ENCODE measurements at places on chromosomes 2 and 18.

DNA sequence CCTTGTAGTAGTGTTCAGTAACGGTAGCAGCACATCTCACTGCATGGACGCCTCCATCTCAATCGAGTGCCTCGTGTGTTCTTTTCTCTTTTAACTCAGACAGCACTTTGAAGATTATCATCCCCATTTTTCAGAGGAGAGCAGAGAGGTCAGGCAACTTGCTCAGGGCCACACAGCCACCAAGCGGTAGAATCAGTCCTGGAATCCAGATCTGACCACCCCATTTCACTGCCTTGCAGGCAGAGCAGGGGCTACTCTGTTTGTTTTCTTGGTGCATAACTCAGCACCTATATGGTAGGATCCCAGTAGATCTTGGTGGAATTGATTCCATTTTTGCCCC, 129.5 kb downstream of the SMAD7 start:
- DNase-seq: no peak

- DNase-seq: no peak
Measured at GRCh38 chr2:18829976-18830375, 240.6 kb upstream of the NT5C1B start.

DNA sequence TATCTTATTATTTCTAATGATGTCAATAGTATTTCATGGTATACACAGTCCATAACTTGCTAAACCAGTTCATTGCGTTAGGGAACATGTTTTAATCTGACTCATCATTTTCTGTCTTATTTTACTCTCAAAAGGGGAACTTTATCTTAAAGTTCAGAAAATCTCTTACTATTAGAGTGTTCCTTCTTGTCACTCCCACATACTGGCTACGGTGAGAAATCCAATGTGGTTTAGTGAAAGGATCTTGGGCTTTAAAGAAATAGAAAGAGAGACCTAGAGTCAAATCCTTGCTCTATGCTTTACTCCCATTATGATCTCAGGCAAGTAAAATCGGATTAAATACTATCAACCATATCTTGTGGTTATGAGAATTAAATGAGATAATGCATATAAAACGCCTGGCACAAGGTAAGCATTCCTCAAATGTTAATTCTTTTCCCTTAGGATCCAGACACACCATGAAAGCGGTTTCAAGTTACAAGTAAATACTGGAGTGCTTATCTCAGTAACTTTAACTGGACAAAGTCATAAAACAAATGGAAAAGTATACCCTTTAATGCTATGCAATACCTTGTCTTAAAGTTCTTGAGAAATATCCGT, 576.0 kb downstream of the ARHGAP15 start:
- peak; percentile 54 for DNase-seq

- DNase-seq: no peak
Measured at GRCh38 chr2:46328291-46328690, 31.1 kb downstream of the EPAS1 start.

DNA sequence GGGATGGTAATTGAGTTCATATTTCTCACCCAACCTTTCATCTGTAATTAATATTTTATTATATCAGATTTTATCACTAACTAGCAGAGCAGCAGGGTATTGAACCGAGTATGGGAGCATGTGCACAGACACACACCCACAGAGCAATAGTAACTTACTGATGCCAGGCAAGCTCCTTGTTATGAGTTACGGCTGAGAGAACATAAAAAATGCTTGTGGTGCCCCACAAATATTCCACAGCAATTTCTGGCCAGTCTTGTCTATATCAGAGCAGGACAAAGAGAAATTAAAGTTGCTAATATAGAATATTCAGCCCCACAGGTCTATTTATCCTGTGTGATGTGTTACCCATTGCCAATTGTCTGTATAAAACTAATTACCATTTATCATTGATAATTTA, 501.8 kb upstream of the RAB12 start:
- peak; percentile 64 for DNase-seq

DNA sequence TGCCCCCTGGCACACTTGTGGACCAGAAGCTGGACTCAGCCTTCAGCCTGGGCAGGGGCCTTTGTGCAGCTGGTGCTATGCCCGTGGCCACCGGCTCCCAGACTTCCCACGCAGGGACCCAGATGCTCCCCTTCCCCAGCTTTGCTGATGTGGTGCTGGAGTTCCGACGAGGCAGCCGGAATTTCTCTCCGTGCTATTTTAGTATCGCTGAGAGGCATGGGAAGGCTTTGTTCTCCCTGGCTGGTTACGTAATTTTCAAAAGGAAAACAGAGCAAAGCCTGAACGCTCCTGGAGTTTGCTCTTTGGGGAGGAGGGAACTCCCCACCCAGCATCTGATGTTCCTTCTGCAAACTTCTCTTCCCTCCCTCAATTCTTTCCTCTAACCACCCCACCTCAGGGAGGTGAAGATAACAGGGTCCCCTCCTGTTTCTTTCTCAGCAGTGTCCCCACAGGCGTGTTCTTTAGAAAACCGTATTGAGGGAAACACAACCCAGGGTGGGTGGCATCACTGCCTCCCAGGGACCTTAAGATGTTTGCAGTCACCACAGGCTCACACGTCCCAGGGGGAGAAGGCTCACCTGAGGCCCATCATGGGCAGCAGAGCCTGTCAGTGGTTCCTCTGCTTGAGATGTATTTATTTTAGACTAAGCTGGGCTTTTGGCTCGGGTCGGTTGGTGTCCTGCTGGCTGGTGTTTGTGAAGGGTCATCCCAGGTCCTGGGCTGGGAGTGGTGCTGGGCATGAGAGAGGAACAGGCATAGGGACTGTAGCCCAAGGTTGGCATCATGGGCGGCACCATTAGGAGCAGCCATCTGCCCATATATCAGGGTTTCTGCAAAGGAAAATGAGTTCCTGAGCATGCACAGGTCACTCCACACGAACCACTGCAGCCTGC, 95.0 kb downstream of the MAPK4 start:
- no peak for DNase-seq

- no peak for DNase-seq
Measured at GRCh38 chr2:123521854-123522253, 503.2 kb upstream of the CNTNAP5 start.

DNA sequence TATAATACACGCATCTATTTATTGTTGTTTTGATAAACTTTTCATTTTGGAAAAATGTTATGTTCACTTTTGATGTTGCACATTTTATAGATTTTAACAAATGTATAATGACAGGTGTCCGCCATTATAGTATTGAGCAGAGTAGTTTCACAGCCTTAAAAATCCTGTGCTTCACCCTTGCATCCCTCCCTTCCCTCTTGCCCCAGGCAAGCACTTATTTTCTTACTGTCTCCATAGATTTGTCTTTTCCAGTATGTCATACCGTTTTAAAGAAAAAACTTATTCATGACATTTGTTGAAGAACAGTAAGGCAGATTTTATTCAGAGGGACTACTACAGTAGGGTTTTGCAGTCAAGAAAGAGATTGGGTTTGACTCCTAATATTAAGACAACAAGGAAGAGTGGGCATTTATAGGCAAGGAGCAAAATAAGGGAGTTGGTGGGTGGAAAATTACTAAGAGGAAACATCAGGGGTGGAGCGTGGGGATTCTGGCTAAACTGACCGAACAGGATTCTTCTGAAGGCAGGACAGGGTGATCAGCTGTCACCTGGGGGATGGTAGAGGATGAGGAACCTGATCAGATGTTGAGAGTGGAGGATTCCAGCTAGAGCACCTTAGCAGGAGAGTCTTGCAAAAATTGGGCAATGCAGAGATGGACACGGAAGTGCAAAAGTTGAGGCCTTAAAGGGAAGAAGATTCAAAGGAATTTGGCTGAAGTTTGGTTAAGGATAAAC, 108.8 kb downstream of the NCK2 start:
- DNase-seq: peak; percentile 68

DNA sequence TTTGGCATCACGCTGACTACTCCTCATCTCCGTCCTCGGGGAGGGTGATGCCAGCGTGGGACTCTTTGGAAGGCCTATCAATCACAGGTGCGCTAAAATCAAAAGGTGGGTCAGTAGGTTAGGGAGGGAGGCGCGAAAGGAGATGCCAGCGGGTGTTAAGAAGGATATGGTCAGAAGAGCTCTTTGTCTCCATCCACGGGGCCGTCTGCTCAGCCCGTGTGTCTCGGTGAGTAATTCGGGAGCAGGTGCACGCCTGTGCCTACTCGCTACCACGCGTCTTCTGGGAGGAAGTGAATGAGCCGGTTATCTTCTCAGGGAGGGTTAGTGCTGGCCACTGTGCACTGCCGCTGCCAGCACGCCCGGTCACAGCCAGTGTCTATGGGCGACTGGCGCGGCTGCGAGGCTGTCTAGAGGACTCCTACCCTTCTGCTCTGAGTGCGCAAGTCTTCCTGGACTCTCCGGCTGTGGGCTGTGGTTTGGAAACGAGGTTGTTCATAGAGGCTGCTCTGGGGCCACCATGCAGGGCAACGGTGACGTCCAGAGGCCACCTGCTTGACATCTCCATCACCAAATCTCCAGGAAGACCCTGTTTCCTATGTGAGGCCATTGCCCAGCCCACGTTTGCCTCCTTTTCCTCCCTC, 153.4 kb downstream of the MBP start:
- DNase-seq: no peak

- no peak for DNase-seq
Measured at GRCh38 chr2:34242763-34243123, 643.6 kb upstream of the FAM98A start.

DNA sequence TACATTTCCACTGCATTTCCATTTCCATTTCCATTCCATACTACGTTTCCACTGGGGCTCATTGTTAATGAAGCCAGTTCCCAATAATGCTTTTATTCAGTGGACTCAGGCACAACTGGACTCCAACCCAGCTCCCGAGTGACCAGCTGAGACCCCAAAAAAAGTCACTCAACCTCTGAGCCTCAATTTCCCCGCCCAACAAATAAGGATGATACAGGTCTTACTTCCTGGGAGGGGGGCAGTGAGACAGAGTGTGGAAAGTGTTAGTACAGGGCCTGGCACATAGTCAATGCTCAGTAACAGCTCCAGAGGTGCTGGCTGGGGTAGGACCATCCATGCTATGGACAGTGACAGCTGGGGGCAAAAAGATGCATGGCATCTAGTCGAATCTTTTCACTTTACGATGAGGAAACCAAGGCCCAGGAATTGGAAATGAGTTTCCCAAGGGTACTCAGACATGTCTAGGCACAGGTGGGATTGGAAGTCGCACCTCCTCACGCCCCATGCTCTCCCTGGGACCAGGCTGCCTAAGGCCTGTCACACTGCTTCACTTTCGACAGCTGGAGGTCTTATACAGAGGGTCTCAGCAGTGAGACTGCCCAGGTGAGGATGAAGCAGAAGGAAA, 226.5 kb downstream of the ANAPC1 start:
- no peak for DNase-seq

- DNase-seq: no peak
Measured at GRCh38 chr2:195956725-195957124, 111.9 kb downstream of the DNAH7 start.

- no peak for DNase-seq
Measured at GRCh38 chr18:1222880-1223279, 318.2 kb downstream of the ADCYAP1 start.

DNA sequence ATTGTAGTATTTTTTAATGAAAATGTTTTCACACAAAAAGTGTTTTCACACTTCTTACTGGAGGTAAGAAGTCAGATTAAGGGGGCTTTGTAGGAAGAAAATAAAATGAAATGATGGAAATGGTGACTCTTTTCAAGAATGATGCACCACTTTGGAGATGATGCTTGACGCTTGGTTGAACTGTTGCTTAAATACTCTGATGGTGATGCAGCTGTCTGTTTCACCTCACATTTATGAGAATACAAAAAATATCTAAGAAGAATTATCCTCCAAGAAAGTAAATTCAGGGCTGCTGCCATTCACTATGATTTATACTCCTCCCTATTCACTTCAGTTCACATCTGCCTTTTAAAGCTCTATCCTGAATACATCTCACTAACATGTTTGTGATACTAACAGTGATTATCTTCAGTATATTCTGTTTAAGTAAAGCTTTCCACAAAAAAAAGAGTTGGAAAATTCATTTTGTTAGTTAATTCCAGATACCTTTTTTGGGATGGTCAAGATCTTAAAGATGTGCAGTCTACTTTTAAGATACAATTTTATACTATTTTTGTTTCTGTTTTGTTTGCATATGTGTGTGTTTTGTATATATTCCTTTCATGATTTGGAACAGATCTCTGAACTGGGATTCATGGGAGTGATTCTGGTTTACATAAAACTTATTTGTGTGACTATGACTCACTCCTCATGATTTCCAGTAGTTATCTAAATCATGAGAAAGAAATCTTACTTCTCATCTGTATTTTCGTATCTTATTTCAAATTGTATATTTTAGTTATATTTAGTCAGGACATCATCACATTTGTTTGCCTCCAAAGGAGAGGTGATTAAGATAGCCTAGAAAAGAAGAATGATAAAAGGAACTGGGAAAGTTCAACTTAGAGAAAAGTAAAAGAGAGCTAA, 53.1 kb downstream of the SLC39A10 start:
- DNase-seq: peak; percentile 2

DNA sequence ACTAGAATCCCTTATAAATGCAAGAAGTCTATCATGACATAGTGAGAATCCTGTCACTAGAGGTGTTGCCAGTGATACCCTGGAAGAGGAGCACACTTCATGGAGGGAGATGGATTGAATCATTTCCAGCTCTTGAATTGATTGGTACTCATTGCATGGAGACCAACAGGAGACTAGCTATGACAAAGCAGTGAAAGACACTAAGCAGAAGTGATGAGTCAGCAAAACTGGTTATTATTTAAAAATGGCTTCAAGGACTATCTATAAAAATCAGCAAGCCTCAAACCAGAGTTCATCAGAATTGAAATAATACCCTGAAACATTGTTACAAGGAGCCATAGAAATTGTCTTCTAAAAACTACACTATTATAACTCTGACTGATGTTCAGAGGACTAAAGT, 200.3 kb downstream of the PDE11A start:
- no peak for DNase-seq

DNA sequence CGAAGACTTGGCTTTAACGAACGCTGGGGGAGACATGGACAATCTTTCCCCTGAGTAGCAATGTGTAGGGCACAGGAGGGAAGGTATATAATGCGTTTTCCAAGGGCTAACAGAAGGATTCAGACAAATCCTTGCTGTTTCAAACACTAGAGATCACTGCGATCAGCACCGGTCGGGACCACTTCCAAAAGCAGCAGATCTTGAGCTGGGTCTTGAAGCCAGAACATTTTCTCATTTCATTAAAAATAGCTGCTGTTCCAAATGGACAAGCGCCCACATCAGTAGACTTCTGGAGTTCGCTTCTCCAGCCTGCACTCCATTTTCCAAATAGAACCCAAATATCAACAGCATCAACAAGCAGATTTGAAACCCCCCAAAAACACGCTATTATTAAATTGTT, 65.1 kb upstream of the MAPRE2 start:
- no peak for DNase-seq

DNA sequence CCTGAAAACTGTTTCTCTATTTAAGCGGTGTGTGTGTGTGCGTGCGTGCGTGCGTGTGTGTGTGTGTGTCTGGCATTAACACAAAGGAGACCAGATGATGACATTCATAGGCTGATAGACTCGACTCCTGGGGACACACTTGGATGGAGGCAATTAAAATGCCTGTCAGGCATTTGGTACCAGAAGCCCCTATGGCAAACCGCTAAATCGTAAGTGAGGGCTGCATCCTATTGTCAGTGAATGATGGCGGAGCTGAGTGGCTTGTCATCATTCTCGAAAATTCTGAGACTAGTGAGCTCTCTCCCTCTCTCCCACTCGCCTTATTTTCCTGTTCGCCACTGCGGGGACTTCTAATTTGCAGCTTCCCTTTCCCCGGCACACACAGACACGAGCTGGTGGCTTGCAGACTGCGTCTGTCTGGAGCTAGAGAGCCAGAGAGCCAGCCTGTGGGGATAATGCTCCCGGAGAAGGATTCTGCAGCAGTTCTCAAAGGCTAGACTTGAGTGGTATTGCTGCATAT, 155.4 kb downstream of the MAP2 start:
- no peak for DNase-seq
